ENCODE measurements at places on chromosomes 12 and 14.
A peak's percentile ranks its signal among the peaks of the same experiment; 100 is the strongest.

GRCh38 chr14:90548455-90548854 is 151.6 kb downstream of the CALM1 start:
- DNase-seq = no peak

GRCh38 chr14:66038618-66039017 is 447.6 kb upstream of the CCDC196 start:
- no peak for DNase-seq

DNA sequence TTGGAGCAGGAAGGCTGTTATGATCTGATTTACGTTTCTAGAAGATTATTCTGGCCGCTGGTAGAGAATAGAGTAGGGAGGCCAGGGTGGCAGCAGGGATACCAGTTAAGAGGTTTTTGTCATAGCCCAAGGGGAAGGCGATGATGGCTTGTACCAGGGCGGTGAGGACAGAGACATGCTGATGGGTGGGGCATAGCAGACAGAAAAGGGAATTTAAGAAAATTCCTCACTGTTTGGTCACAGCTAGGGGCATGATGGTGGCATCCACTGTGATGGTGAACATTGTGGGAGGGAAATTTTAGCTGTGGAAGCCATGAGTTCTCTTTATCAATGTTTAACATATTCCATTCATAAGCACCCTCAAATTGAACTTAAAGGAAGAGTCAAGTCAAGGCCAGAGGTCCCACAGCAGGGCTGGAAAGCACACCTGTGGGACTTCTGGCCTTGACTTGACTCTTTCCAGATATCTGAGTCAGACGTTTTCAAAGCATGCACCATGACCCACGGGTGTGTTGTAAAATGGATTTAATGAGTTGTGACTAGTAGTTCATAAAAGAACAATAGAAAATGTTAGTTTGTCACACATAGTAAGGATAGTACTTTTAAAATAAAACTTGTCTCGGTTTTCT is 134.6 kb downstream of the CHST11 start:
- DNase-seq = no peak

DNA sequence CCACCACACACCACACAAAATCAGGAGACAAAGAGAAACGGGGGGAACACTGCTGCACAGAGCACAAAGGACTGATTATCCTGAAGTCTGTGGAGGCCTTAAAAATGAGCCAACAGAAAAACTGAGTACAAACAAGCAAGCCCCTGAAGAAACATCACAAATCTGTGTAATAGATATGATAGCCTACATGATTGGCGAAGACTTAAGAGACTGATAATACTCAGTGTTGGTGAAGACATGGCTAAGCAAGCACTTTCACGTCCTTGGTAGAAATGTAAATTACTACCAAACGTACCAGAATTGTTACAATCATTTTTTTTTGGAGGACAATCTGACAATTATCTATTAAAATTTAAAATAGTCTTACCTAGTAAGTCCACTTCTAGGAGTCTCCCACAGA is 74.6 kb downstream of the NINJ2 start:
- no peak for DNase-seq

DNA sequence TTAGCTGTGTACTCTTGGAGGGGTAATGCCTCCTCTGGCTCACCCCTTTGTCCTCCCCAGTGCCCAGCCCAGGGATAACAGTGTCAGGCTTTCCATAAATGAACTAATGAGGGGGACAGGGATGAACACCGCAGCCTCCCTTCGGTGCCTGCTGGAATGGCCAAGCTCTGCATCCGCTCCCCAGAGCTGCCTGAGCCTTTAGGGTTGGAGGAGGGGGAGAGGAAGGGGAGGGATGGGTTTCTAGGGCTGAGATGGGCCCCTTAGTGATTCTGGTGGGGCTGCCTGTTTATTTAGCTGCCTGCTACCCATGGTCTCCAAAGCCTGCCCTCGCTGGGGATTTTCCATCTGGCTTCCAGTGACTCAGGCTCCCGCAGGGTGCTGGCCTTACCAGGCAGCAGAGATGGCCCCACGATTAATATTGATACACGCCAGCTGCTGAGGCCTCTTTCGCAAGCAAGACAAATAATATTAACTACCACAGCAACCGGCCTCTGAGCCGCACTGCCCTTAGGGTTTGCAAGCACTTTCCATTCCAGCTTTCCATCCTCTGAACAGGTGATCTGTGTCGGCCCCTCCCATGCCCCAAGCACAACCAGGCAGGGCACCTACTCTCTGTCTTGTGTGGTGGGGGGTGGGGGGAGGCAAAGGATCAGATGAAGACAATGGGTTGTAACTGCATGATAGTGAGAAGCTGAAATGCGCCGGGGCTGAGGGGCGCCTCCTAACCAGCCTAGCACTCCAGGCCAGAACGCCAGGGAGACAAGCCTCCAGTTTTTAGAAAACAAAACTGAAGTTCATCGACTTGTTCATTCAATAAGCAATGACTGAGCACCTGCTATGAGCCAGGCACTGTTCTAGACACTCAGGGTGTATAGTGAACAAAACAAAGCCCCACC is 56.7 kb downstream of the C14orf132 start:
- peak; percentile 57 for DNase-seq

GRCh38 chr12:48380596-48380995 is 29.9 kb upstream of the ZNF641 start:
- no peak for DNase-seq

GRCh38 chr14:106436310-106436905 is 910.0 kb downstream of the TMEM121 start:
- DNase-seq = no peak

- DNase-seq = no peak
Observed at GRCh38 chr12:124159655-124160054, 135.2 kb upstream of the RFLNA start.

DNA sequence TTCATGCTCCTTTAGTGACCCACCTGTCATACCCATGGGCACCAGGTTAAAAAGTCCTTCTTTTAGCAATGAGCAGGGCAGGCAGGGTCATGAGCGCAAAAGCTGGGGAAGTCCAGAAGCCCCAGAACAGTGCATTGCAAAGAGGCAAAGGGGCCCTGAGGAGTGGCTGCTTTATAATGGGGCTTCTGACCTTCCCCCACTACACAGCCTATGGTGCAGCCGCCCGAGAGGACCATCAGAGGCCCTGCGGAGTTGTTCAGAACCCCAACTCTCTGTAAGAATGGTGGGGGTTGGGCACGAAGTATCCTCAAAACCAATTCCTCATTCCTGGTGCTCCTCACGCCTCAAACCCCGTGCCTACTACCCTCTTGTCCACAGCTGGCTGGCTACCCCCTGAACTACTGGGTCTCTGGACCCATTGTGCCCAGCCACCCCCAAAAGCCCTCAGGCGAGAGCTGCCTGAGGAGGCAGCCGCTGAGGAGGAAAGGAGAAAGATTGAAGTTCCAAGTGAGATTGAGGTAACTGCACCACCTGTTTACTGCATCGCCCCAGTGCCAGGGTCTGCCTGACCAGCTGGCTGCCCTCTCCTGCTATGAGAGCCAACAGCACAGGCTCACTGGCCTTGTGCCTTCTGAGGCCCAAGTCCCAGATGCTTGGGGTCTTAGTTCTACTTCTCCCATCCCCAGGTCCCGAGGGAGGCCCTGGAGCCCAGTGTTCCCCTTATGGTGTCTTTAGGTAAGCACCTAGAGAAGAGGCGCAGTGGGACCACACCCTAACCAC is 6.7 kb downstream of the REC8 start:
- no peak for DNase-seq

DNA sequence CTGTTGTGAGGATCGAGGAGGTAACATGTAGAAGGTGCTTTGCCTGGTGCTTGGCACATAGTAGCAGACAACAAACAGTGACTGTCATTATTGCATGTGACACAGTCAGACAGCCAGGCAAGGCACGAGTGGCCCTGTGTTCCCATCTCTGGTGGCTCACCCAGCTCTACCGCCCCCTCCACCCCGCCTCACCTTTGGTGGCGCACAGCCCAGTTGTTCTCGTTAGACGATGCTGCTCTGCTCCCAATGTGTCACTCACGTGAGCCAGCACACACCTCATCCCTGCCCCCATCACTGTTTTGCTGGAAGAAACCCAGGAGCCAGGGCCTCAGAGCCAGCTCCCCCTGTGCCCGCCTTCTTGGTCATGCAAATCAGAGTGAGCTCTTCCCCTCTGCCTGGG is 113.3 kb downstream of the CALM1 start:
- no peak for DNase-seq

DNA sequence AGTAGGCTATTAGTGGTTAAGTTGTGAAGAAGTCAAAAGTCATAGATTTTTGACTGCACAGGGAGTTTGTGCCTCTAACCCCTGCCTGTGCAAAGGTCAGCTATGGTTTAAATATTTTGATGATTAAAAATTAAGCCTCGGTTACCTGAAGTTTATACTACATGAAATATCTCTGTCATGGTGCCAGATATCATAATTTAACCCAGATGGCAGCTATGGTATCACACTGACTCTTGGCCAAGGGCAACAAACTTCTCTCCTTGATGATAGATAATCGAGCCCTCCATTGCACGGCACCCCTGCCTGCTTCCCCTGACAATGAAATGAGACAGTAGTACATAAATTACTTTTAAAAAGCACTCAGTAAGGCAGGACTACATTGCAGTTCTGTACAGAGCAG is 80.8 kb downstream of the SLC35F4 start:
- no peak for DNase-seq

- DNase-seq = no peak
Observed at GRCh38 chr14:53003776-53004175, 52.9 kb upstream of the FERMT2 start.

All from H54 (cell line).